ENCODE measurements at places on chromosomes 5 and 9.

GRCh38 chr5:117662361-117662760 lies 1087.7 kb upstream of the SEMA6A start:
- no peak for DNase-seq

GRCh38 chr9:133048595-133048994 lies 13.2 kb upstream of the CEL start:
- DNase-seq: no peak

- DNase-seq: no peak
These were observed 45.0 kb upstream of the DMRTA1 start for GRCh38 chr9:22401671-22402070.

DNA sequence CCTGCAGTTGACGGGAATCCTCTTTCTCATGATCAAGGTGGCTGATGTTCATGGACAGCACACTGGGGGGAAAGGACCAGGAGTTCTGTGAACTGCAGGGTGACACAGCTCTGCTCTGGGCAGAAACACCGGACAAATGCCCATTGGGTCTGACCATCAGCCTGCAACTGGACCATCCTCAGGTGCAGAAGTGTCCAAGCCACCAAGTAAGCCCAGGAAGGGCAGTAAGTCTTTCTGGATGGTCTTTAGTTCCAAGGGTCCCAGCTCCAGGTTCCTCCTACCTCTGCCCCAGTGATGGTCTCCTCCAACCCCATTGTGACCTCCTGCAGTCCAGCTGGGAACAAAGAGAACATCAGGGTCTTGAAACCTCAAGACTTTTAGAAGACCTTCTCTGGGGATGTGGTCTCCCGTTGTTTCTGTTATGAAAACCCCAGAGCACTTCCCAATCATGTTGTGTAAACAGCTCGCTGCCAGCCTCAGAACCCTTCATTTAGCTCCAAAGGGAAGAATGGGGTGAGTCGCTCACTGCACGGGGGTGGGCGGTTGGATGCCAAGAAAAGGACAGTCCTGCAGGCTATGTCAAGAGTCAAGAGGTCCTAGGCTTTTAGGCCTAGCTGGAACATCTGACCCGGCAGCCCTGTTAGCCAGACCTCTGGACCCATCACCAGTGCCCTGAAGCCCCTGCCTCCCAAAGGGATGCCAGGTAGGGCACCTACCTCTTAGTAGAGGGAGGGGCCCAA lies 41.8 kb upstream of the TCF7 start:
- no peak for DNase-seq

- DNase-seq: no peak
These were observed 41.2 kb downstream of the DBH start for GRCh38 chr9:133677126-133678010.

GRCh38 chr5:179265514-179266290 lies 79.6 kb downstream of the ADAMTS2 start:
- DNase-seq: peak; percentile 70

- DNase-seq: no peak
These were observed 55.2 kb upstream of the ZNF622 start for GRCh38 chr5:16520841-16521240.
